ENCODE measurements at places on chromosomes 2 and 18. TPM values are rescaled to one million over a fixed set of nuclear protein-coding genes. Genes with fewer than 3 reads are reported as not detected.

Gene FSHR
- polyA plus RNA-seq, result not detected

Gene KCTD18
- polyA plus RNA-seq, result 16.6 TPM

Gene HPCAL1
- polyA plus RNA-seq, result 22.7 TPM

Gene PCARE
- 0.43 TPM for polyA plus RNA-seq

Gene STPG4
- polyA plus RNA-seq, result 0.12 TPM

Gene KIF5C
- polyA plus RNA-seq, result 5.5 TPM

Data from left kidney (tissue), 8 donors.